ENCODE measurements at places on chromosomes 6 and 20. TPM values are rescaled to one million over a fixed set of nuclear protein-coding genes. Genes with fewer than 3 reads are reported as not detected.
A peak's percentile ranks its signal among the peaks of the same experiment; 100 is the strongest.

GRCh38 chr6:74658391-74658790, 547.5 kb downstream of the COL12A1 start:
- no peak for DNase-seq

DNA sequence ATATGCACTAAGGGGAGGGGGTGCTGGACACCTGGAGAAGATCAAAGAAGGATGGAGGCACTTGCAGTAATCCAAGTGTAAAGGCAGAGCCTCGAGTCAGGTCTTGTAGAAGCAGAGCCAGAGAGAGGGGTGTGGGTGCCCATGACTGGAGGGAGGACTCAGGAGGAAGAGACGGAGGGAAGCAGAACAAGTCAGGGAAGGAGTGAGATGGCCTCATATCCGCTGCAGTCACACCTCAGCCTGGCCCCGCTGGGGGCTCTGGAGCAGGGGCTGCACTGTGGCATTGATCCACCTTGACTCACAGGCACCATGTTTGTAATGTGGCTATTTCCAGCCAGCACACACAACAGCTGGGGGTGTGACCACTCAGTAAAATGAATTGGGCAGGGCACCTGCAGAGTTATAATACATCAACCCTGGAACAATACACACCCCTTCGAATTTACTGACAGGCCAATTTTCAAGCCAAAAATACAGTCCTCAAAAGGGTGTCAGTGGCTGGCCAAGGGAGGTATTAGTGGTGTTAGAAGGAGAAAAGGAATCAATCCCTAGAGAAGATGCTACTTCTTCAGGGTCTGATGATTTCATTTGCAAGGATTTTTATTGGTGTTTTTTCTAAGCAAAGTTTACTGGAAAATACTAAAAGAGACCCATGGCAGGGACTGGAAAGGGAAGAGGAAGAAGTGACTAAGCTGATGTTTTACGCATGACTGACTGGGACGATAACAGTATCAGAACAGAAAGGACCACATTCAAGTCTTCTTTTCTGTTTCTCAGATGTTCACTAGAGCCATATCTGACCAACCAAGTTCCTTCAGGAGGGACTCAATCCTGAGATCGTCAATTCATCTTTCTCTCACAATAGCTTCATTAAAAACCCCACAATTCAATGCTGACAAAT, 18.9 kb upstream of the NXT1 start:
- DNase-seq: no peak

GRCh38 chr6:127341471-127342202, 1.8 kb downstream of the ECHDC1 start:
- DNase-seq: peak; percentile 15

- DNase-seq: no peak
Measured at GRCh38 chr6:150915131-150915879, 49.8 kb downstream of the MTHFD1L start.

- DNase-seq: no peak
Measured at GRCh38 chr6:33191383-33192104, 723 bp downstream of the COL11A2 start.

CDSN gene
- total RNA-seq: 0.13 TPM

GNL1 gene
- 70.4 TPM for total RNA-seq

IL17F gene
- not detected for total RNA-seq

PIGU gene
- 15.9 TPM for total RNA-seq

Data from kidney (tissue), 22 donors.